ENCODE measurements at places on chromosomes 1 and 21.
A peak's percentile ranks its signal among the peaks of the same experiment; 100 is the strongest.

GRCh38 chr1:246772686-246773085, 48.5 kb downstream of the SCCPDH start:
- DNase-seq, result no peak

DNA sequence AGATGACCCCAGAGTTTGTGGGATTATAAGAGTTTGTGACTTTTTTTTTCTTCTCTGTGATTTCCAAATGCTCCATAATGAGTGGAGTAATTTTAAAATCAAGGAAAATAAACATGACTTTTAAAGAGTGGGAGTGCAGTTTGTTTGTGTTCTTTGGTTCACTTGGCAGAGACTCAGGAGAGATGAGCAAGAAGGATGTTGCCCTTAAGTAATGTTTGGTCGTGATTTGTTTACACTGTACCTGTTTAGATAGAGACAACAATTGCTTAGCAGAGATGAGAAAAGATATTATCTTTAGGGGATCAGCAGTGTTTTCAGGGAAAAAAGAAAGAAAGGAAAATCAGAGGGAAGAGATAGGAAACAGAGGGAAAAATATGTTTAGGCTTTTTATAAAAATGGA, 170.8 kb downstream of the ADSS2 start:
- DNase-seq, result no peak

GRCh38 chr1:204468766-204469302, 25.8 kb downstream of the PIK3C2B start:
- DNase-seq, result no peak

DNA sequence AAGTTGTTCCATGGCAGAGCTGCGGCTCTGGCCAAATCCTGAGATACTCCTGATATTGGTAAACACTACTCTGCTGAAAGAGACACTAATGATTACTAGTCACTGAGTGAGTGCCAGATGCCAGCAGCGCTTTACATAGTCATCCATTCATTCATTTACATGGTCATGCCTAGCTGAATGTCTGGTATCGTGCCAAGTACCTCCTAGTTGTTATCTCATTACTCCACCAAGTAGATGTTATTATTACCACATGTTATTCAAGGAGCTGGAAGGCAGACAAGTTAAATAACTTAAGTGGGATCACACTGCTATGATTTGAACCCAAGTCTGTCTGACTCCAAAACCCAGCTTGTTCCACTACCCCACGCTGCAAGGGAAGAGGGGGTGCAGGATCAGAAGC, 4.7 kb downstream of the OLFML2B start:
- no peak for DNase-seq

- no peak for DNase-seq
Observed at GRCh38 chr1:14923727-14924452, 229.7 kb upstream of the TMEM51 start.

DNA sequence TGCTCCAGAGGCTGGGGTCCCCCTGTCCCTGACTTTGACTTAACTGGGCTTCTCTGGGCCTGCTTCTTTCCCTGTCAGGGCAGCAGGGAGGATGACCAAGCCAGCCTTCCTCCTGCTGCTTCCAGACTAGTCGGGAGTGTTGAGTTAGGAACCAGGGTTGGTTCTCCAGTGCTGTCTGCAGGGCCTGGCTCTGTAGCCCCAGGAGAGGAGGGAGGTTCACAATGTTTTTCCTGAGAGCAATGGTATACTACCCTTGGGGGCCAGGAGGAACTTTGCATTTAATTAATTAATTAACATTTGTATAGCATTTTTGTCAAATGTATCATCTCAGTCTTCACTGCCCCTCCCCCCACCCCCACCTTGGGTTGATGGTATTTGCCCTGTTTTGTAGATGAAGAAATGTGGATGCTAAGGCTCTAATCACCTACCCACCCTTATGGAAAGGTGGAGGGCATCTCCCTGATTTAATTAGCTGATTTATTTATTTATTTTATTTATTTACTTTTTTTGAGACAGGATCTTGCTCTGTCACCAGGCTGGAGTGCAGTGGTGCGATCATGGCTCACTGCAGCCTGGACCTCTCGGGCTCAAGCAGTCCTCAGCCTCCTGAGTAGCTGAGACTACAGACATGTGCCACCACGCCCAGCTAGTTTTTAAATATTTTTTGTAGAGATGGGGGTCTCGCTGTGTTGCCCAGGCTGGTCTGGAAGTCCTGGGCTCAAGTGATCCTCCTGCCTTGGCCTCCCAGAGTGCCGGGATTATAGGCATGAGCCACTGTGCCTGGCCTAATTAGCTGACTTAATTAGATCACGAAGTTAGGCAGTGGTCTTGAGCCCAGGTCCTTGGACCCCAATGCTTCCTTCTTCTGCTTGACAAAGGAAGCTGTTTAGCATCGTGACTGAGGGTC, 6.6 kb downstream of the H6PD start:
- no peak for DNase-seq

GRCh38 chr1:210516697-210517459, 188.2 kb downstream of the HHAT start:
- no peak for DNase-seq

DNA sequence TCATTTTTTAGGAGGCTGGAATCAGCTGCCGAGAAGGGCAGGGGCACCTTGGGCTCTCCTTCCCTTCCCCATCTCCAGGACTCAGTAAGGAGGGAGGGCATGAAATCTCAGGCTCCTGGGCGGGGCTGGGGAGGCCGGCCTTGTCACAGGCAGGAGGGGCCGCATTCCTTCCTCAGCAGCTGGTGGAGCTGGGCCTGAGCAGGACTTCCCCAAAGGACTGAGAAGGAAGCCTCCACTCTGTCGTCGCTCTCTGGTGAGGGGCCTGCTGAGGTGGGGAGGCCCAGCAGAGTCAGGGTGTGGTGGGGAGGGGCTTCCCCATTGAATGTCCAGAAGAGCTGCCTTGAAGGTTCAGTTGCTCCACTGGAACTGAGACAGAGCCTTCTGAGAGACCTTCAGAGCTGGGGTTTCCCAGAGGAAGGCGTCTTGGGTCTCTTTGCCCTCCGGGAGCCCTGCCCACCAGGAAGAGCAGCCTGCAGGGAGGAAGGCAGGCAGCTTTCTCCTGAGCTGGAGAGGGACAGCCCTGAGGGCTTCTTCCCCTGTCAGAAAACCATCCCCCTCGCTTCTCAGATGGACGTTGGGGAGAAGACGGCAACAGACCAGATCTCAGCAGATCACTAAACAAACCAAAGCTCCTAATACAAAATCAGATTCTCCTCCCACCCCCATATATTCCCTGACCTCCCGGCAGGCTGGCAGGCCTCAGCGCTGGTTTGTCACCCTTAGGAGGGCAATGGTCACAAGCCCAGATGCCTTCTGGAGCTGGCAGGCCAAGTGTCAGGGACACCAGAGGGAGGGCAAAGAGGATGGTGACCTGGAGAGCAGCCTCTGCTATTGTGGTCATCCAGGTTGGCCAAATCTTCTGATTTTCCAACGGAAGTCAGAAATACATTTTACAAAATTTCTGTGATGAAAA, 10.7 kb downstream of the KCNA10 start:
- no peak for DNase-seq

GRCh38 chr1:101073836-101074235, 48.3 kb upstream of the DPH5 start:
- no peak for DNase-seq

- DNase-seq, result no peak
Observed at GRCh38 chr1:199657449-199657848, 370.1 kb upstream of the NR5A2 start.

DNA sequence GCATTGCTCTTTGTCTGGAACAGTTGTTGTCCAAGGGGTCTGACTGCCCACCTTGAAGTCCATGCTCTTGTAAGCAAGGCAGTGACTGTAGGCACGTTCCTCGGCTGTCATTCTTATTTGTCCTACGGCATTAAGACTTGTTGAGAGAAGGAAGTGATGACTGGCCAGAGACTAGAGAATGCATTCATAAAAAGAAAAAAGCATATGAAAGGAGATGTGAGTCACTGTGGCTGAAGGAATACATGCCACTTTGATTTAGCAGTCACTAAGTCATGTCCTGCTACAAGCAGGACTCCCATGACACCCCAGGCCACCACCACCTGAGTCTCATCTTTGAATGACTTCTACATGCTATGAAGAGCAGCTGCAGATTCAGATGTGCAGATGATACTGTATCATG, 50.5 kb downstream of the CNN3 start:
- no peak for DNase-seq

- no peak for DNase-seq
Observed at GRCh38 chr21:41610042-41610839, 102.3 kb upstream of the TMPRSS2 start.

GRCh38 chr1:235253219-235253962, 74.6 kb downstream of the ARID4B start:
- peak; percentile 50 for DNase-seq

GRCh38 chr1:70468180-70468579, 57.1 kb downstream of the CTH start:
- no peak for DNase-seq

GRCh38 chr1:21304488-21304887, 14.2 kb upstream of the ECE1 start:
- DNase-seq, result no peak

- no peak for DNase-seq
Observed at GRCh38 chr1:46008585-46008984, 123.8 kb downstream of the PIK3R3 start.

DNA sequence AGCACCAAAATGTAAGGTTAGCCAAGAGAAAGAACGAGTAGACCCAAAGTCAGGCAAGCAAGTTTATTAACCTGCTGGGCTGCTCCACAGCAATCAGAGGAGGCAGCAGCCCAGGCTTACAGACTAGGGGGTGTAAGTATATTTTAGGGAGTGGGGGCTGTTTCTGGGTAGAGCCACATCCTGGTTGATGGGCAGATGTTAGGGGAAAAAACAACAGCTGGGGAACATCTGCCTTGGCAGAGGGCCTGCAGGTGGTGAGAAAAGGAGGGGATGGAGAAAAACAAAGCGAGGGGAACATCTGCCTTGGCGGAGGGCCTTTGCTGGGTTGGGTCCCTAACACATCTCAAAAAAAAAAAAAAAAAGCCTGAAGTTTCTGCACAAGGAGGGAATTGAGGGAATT, 9.7 kb upstream of the ZBTB48 start:
- no peak for DNase-seq

DNA sequence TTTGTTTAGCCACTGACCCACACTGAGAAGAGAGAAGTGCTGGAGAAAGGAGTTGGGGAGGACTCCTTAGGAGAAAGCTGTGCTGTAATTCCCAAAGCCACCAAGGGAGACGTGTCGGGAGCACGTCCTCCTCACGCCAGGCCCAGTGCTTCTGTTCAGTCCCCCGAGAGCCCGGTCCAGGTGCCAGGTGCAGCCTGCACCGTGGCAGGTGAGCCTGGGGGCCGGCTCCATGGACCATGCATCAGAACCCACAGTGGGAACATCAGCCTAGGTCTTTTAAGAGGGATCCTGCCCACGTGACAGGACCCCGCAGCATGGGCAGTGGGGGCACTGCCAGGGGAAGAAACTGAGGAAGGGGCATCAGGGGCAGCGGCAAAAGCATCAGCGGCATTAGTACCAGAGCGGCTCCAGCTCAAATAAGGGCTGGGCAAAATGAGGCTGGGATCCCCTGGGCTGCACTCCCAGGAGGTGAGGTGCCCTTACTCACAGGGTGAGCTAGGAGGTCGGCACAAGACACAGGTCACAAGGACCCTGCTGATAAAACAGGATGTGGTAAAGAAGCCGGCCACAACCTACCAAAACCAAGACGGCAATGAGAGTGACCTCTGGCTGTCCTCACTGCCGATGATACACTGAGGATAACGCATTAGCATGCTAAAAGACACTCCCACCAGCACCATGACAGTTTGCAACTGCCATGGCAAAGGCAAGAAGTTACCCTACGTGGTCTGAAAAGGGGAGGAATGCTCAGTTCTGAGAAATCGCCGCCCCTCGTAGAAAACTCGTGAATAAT, 24.6 kb upstream of the PRDM15 start:
- no peak for DNase-seq

GRCh38 chr1:198846556-198846955, 207.7 kb downstream of the PTPRC start:
- no peak for DNase-seq

GRCh38 chr1:236407059-236407458, 13.0 kb downstream of the EDARADD start:
- no peak for DNase-seq

- DNase-seq, result no peak
Observed at GRCh38 chr1:93963585-93963984, 54.4 kb upstream of the GCLM start.

DNA sequence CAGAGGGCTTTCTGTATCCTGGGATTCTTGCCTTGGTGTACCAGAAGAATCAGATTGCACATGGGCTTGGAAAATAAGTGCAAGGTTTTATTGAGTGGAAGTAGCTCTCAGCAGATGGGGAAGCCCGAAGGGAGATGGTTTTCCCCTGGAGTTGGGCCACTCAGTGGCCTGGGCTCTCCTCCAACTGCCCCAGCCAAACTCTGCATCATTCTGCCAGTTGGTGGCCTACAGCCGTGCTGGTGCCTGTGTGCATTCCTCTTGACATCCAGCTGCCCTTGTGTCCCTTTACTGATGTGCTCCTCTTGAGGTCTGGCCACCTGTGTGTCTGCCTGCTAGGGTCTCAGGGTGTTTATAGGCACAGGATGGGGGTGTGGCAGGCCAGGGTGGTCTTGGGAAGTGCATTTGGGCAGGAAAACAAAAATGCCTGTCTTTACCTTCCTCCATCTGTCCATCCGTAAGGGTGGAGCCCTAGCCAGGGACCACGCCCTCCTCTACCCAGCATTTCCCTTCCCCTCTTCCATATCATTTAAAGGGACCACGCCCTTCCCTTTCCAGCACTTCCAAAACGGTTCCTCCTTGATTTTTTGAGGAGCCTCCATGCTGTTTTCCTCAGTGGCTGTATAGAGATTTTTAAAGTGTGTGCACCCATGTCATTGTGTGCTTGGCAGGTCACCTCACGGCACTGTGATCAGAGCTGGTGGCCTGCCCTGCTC, 18.9 kb downstream of the SNAP47 start:
- DNase-seq, result no peak

- no peak for DNase-seq
Observed at GRCh38 chr21:24628046-24628445, 979.2 kb downstream of the MRPL39 start.

DNA sequence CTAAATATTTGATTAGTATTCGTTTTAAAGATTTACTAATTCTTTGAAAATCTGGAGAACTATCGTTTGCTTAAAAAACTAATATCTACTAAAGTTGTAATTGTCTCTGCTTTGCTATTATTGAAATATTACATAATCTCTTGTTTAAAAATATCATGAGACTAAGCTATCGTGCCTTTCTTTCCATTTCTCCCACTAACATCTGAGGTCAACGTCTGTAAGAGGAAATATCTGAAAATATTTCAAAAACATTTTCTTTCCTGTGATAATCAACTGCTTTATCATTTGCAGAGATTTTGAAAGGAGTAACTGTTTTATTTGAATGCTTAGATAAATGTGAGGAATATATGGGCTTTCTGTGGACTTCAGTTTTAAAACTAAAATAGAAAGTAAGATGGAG, 694.1 kb downstream of the USP25 start:
- no peak for DNase-seq

Data from T-helper 9 cell (primary cell).